Spleen (tissue), 13 donors: ENCODE measurements at places on chromosomes 1 and 21. TPM values are rescaled to one million over a fixed set of nuclear protein-coding genes. Genes with fewer than 3 reads are reported as not detected.

GRCh38 chr1:150259758-150260669 lies 2.4 kb downstream of the CA14 start:
- H3K4me3 ChIP-seq = no peak overlapping the region
- DNase-seq = no peak
- peaks cover 10% of the 10 kb centered on the region for H3K27me3 ChIP-seq
- no peak overlapping the region for H3K27ac ChIP-seq
- H3K4me1 ChIP-seq = peaks cover 31% of the 10 kb centered on the region

DNA sequence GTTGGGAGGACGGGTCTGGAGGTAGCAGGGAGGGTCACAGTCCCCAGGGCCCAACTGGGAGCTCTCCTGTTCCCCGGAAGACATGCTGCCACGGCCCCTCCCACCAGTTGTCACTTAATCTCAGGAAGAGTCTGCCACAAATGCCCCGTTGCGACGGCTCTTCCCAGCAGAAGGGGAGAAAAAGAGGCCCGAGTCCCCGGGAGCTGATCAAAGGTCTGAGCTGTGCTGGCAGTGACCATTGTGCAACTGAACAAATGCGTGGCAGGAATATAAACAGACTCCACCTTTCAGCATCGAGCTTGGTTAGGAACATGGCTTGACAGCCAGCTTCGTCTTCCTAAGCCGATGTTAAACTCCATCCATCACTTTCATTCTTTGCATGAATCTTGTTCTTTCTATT lies 27.8 kb upstream of the ZBTB21 start:
- no peaks in the 10 kb centered on the region for H3K4me1 ChIP-seq
- peak; percentile 58 for DNase-seq
- no peak overlapping the region for H3K4me3 ChIP-seq
- H3K36me3 ChIP-seq = no peaks in the 10 kb centered on the region
- no peaks in the 10 kb centered on the region for H3K27me3 ChIP-seq

The EXTL2 gene
- 8.8 TPM for total RNA-seq

DNA sequence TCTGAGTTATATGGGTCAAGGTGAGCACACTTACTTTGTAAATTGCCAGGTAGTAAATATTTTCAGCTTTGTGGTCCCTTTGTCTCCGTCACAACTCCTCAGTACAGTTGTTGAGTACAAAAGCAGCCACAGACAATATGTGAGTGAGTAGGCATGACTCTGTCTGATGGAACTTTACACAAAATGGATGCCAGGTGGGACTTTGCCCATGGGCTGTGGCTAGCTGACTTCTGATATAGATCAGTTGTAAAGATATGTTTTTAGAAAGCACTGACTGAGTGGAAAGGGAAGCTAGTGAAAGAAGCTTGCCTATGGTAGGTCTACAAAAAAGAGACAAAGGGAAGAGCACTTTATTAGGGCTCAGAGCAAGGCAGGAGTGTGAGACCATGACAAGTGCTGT lies 23.1 kb upstream of the IGSF5 start:
- H3K27ac ChIP-seq = no peak overlapping the region
- no peak overlapping the region for H3K4me3 ChIP-seq
- H3K4me1 ChIP-seq = no peaks in the 10 kb centered on the region
- DNase-seq = no peak

- no peaks in the 10 kb centered on the region for H3K36me3 ChIP-seq
- no peak overlapping the region for H3K4me3 ChIP-seq
- no peak for DNase-seq
- H3K27me3 ChIP-seq = no peaks in the 10 kb centered on the region
These were observed 67.0 kb downstream of the PIK3R3 start for GRCh38 chr1:46065405-46065804.

GRCh38 chr1:26754086-26754874 lies 33.5 kb upstream of the PIGV start:
- no peak overlapping the region for H3K4me3 ChIP-seq
- no peak for DNase-seq
- peaks cover 47% of the 10 kb centered on the region for H3K4me1 ChIP-seq
- no peak overlapping the region for H3K27ac ChIP-seq

GRCh38 chr1:183002267-183002666 lies 21.0 kb upstream of the LAMC1 start:
- DNase-seq = no peak
- no peaks in the 10 kb centered on the region for H3K4me1 ChIP-seq
- H3K36me3 ChIP-seq = no peaks in the 10 kb centered on the region
- no peak overlapping the region for H3K4me3 ChIP-seq
- H3K27ac ChIP-seq = no peak overlapping the region

GRCh38 chr1:14517841-14518180 lies 80.7 kb upstream of the KAZN start:
- no peak overlapping the region for H3K4me3 ChIP-seq
- no peaks in the 10 kb centered on the region for H3K27me3 ChIP-seq
- no peaks in the 10 kb centered on the region for H3K4me1 ChIP-seq
- H3K36me3 ChIP-seq = no peaks in the 10 kb centered on the region

The CELA3A gene
- not detected for total RNA-seq

GRCh38 chr1:15918962-15919715 lies 56.8 kb downstream of the ZBTB17 start:
- no peak overlapping the region for H3K27ac ChIP-seq
- H3K4me1 ChIP-seq = peaks cover 13% of the 10 kb centered on the region
- H3K36me3 ChIP-seq = peaks cover 80% of the 10 kb centered on the region
- H3K27me3 ChIP-seq = no peaks in the 10 kb centered on the region

DNA sequence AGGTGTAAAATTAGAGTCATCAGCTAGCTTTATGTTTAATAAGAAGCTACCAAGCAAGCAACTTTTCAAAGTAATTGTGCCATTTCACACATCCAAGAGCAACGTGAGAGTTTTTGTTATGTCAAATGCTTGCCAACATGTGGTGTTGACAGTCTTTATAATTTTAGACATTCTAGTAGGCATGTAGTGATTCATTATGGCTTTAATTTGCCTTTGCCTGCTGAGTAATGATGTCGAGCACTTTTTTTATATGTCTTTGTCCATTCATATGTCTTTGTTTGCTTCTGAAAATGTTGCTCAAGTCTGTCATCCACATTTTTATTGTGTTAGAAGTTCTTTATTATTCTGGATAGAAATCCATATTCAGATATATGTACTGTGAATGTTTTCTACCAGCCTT lies 21.4 kb upstream of the CHIT1 start:
- H3K36me3 ChIP-seq = no peaks in the 10 kb centered on the region
- H3K27ac ChIP-seq = no peak overlapping the region
- no peak overlapping the region for H3K4me3 ChIP-seq
- no peaks in the 10 kb centered on the region for H3K4me1 ChIP-seq
- H3K27me3 ChIP-seq = no peaks in the 10 kb centered on the region
- no peak for DNase-seq

GRCh38 chr1:169733924-169734323 lies at the start of gene SELE:
Gene SELE (minus strand): TSS chr1:169734079. CDS start chr1:169733612, 467 bp downstream.
- DNase-seq = no peak
- no peaks in the 10 kb centered on the region for H3K36me3 ChIP-seq
- no peak within 1 kb of the TSS for H3K27ac ChIP-seq
- H3K4me1 ChIP-seq = no peaks in the 10 kb centered on the region
- H3K27me3 ChIP-seq = peaks cover 5% of the 10 kb centered on the region
- H3K4me3 ChIP-seq = no peak within 1 kb of the TSS

GRCh38 chr21:41668686-41669532 lies 97.9 kb downstream of the RIPK4 start:
- no peaks in the 10 kb centered on the region for H3K27me3 ChIP-seq
- peaks cover 5% of the 10 kb centered on the region for H3K4me1 ChIP-seq
- no peak overlapping the region for H3K4me3 ChIP-seq

The CLDN8 gene
- not detected for total RNA-seq

DNA sequence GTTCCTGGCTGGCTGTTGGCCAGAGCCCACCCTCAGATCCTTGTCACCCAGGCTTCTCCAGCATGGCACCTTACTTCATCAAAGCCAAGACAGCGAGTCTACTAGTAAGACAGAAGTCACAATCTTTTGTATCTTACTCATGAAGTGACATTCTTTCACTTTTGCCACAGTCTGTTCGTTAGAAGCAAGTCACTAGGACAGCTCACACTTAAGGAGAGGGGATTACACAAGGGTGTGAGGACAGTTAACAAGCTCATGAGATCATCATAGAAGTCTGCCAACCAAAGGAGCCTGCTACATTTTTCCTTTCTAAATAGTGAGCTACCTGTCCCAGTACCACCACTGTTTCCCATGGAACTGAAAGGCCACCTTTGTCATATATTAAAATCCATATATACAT lies 61.5 kb downstream of the PACC1 start:
- no peak overlapping the region for H3K27ac ChIP-seq
- H3K27me3 ChIP-seq = no peaks in the 10 kb centered on the region
- no peak for DNase-seq
- peaks cover 46% of the 10 kb centered on the region for H3K36me3 ChIP-seq
- no peak overlapping the region for H3K4me3 ChIP-seq
- H3K4me1 ChIP-seq = no peaks in the 10 kb centered on the region

- H3K36me3 ChIP-seq = no peaks in the 10 kb centered on the region
- no peaks in the 10 kb centered on the region for H3K27me3 ChIP-seq
- H3K4me3 ChIP-seq = no peak overlapping the region
These were observed 78.3 kb downstream of the ADAMTS1 start for GRCh38 chr21:26766826-26767325.

- H3K4me1 ChIP-seq = no peaks in the 10 kb centered on the region
- H3K36me3 ChIP-seq = no peaks in the 10 kb centered on the region
- no peaks in the 10 kb centered on the region for H3K27me3 ChIP-seq
- no peak for DNase-seq
- H3K27ac ChIP-seq = no peak overlapping the region
These were observed 78.3 kb upstream of the KCTD3 start for GRCh38 chr1:215488850-215489249.

- no peak overlapping the region for H3K4me3 ChIP-seq
- no peaks in the 10 kb centered on the region for H3K36me3 ChIP-seq
- peaks cover 4% of the 10 kb centered on the region for H3K27me3 ChIP-seq
- no peaks in the 10 kb centered on the region for H3K4me1 ChIP-seq
- H3K27ac ChIP-seq = no peak overlapping the region
- DNase-seq = no peak
These were observed 35.5 kb downstream of the SLC26A9 start for GRCh38 chr1:205907794-205908193.

GRCh38 chr1:116929961-116930592 lies 20.4 kb downstream of the PTGFRN start:
- DNase-seq = no peak
- H3K36me3 ChIP-seq = no peaks in the 10 kb centered on the region
- no peaks in the 10 kb centered on the region for H3K27me3 ChIP-seq
- H3K27ac ChIP-seq = no peak overlapping the region

The LCE2B gene
- total RNA-seq = not detected

The LIX1L gene
- total RNA-seq = 35.1 TPM

- no peaks in the 10 kb centered on the region for H3K36me3 ChIP-seq
- peak overlapping the region; percentile 60 for H3K4me3 ChIP-seq
- no peaks in the 10 kb centered on the region for H3K27me3 ChIP-seq
- DNase-seq = peak; percentile 86
- H3K4me1 ChIP-seq = peaks cover 25% of the 10 kb centered on the region
These were observed 637 bp downstream of the PLXNA2 start for GRCh38 chr1:208243527-208243966.

GRCh38 chr1:211091867-211092266 lies 42.1 kb downstream of the KCNH1 start:
- H3K27ac ChIP-seq = no peak overlapping the region
- H3K27me3 ChIP-seq = no peaks in the 10 kb centered on the region
- no peaks in the 10 kb centered on the region for H3K36me3 ChIP-seq
- H3K4me1 ChIP-seq = no peaks in the 10 kb centered on the region
- no peak for DNase-seq

GRCh38 chr1:219959540-219960203 lies 31.3 kb upstream of the SLC30A10 start:
- H3K27ac ChIP-seq = no peak overlapping the region
- no peaks in the 10 kb centered on the region for H3K27me3 ChIP-seq
- H3K4me3 ChIP-seq = no peak overlapping the region

DNA sequence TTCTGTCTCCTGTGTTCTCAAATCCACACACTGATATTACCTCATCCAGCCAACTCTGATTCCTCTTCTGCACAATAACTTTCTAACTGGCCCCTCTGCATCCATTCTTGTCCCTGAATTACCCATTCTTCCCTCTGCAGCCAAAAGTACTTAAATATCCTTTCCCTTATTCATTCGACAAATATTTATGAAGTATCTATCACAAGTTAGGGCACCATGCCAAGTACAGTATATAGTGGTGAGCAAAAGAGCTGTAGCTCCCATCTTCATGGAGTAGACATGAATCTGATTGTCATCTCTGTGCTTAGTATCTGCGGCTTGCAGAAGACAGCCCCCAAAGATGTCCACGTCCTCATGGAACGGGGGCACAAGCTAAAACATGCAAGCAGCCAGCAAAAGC lies 316.8 kb downstream of the SETD4 start:
- H3K4me3 ChIP-seq = no peak overlapping the region
- no peaks in the 10 kb centered on the region for H3K36me3 ChIP-seq
- H3K27ac ChIP-seq = no peak overlapping the region
- peaks cover 4% of the 10 kb centered on the region for H3K27me3 ChIP-seq

DNA sequence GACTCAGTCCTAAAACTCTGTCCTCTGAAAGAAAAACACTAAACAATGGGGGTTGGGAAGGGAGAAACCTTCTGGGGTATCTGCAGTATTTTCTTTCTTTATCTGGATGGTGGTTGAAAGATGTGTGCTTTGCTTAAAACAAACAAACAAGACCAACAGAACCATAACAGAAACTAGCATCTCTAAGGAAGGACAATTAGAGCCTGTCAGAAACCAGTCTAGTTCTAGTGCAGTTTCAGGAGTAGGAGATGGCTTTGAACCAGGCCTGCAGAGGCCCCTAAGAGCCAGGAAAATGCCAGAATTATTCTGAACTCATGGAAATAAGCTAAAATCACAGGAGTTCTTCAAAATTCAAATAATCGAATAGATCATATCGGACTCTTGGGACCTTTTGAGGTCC lies 18.5 kb downstream of the ILDR2 start:
- no peaks in the 10 kb centered on the region for H3K27me3 ChIP-seq
- no peak overlapping the region for H3K4me3 ChIP-seq
- DNase-seq = no peak
- H3K36me3 ChIP-seq = no peaks in the 10 kb centered on the region

DNA sequence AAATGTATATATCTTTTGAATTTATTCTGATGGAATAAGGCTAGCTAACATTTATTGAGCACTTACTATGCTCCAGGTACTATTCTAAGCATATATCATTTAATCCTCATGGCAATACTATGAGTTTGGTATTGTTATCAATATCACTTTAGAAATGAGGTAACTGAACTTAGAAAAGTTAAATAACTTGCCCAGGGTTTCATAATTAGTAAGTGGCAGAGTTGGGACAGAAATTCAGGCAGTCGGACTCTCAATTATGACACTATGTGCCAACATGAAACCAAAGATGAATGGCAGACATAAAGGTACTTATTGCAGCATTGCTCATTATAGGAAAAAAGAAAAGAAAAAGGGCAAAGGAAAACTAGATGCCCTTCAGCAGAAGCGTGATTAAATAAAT lies 48.2 kb downstream of the RAB3GAP2 start:
- no peaks in the 10 kb centered on the region for H3K36me3 ChIP-seq
- H3K27me3 ChIP-seq = no peaks in the 10 kb centered on the region
- H3K4me1 ChIP-seq = no peaks in the 10 kb centered on the region
- H3K4me3 ChIP-seq = no peak overlapping the region

The GNAT2 gene
- total RNA-seq = not detected
